ENCODE measurements at places on chromosomes 3 and 15.

DNA sequence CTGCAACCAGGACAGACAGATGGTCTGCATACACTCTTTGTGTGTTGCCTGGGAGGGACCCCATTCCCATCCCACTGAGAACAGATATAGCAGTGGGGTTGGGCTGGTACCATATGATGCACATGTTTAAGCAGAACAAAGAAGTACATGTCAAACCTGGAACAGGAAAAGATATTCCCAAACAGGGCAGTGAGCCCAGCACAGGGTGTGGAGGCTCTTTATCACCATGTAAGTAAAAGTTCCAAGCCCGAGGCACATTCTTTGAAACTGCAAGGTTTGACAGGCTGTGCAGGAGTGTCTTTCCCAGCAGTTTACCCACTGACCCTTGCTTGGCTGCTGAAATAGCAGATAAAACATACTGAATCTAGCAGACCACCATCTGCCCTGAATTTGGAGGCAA, 5.3 kb upstream of the ZNF445 start:
- no peak for DNase-seq

DNA sequence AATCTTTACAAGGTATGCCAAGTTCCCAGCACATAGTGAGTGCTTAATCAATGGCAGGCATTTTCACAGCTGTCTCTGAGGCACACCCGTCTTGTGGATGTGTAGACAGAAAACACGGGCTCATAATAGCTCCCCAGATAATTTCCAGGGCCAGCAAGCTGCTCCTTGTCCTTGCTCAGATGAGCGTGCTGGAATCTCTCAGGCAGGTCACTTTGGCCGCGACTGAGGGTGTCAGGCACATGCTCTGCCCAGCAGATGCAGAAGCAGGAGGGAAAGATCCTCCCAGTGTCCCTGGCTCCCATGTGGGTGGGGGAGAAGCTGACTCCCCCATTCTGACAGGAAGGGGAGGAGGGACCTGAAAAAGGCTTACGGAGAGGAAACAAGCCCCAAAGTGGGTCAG, 35.6 kb upstream of the SLC6A1 start:
- DNase-seq: no peak

GRCh38 chr15:46091860-46092450, 457.1 kb downstream of the SQOR start:
- DNase-seq: no peak

GRCh38 chr3:45716790-45717336, 27.7 kb downstream of the SACM1L start:
- no peak for DNase-seq

GRCh38 chr3:126927846-126928245, 55.1 kb upstream of the PLXNA1 start:
- DNase-seq: no peak

Data from dorsolateral prefrontal cortex (tissue), 122 donors.